Aortic smooth muscle cell (primary cell): ENCODE measurements at places on chromosomes 3 and 15. TPM values are rescaled to one million over a fixed set of nuclear protein-coding genes. Genes with fewer than 3 reads are reported as not detected.

Gene ZNF80
- 0.06 TPM in 1 of 2 replicates, not detected in the other for total RNA-seq

Gene SMCO1
- total RNA-seq = not detected in 2 replicates

Gene IGDCC3
- not detected in 2 replicates for total RNA-seq

Gene CSTA
- 0.66 TPM in 1 of 2 replicates, not detected in the other for total RNA-seq

Gene PLCD1
- total RNA-seq = 54.6 and 64.2 TPM in 2 replicates

Gene ARGFX
- total RNA-seq = not detected in 2 replicates

Gene P2RY14
- total RNA-seq = not detected in 2 replicates

Gene PLCH1
- total RNA-seq = 0.06 and 0.13 TPM in 2 replicates

Gene ANKRD63
- not detected in 2 replicates for total RNA-seq

Gene AP3B2
- total RNA-seq = 0.40 and 0.56 TPM in 2 replicates

Gene DOCK3
- total RNA-seq = 0.25 and 0.53 TPM in 2 replicates

Gene GHSR
- not detected in 2 replicates for total RNA-seq

Gene PLSCR4
- 76.5 and 99.1 TPM in 2 replicates for total RNA-seq

Gene LRRC2
- 0.13 and 0.31 TPM in 2 replicates for total RNA-seq

Gene TGM5
- not detected in 2 replicates for total RNA-seq

Gene ARPP19
- total RNA-seq = 78.7 and 82.3 TPM in 2 replicates

Gene XYLB
- 8.1 and 9.1 TPM in 2 replicates for total RNA-seq

Gene CYP8B1
- not detected in 2 replicates for total RNA-seq

Gene TEX9
- 4.2 and 6.2 TPM in 2 replicates for total RNA-seq

Gene RAD51
- 4.0 and 6.9 TPM in 2 replicates for total RNA-seq

Gene GP5
- 0.26 and 0.44 TPM in 2 replicates for total RNA-seq

Gene GRM7
- total RNA-seq = 0.06 TPM in 1 of 2 replicates, not detected in the other

Gene GABRR3
- total RNA-seq = not detected in 2 replicates

Gene ISLR
- total RNA-seq = 69.2 and 95.8 TPM in 2 replicates

Gene LMOD3
- not detected in 2 replicates for total RNA-seq

Gene ITPKA
- 1.7 and 2.4 TPM in 2 replicates for total RNA-seq

Gene ST3GAL6
- total RNA-seq = 4.9 and 11.3 TPM in 2 replicates

Gene ZDHHC23
- total RNA-seq = 3.8 and 5.4 TPM in 2 replicates

Gene FEZF2
- total RNA-seq = not detected in 2 replicates

Gene CLDN16
- not detected in 2 replicates for total RNA-seq

Gene RPSA
- 1,163 and 1,507 TPM in 2 replicates for total RNA-seq

Gene ROPN1
- not detected in 2 replicates for total RNA-seq

Gene ABHD2
- total RNA-seq = 112 and 129 TPM in 2 replicates

Gene LEKR1
- total RNA-seq = 0.19 and 0.26 TPM in 2 replicates

Gene GADL1
- total RNA-seq = under 0.01 and 0.06 TPM in 2 replicates

Gene SAMMSON
- not detected in 2 replicates for total RNA-seq

Gene FAM81A
- 0.13 and 0.25 TPM in 2 replicates for total RNA-seq

Gene KY
- total RNA-seq = 5.9 and 7.9 TPM in 2 replicates

Gene CYP1A1
- 0.53 and 1.7 TPM in 2 replicates for total RNA-seq

Gene PATL2
- total RNA-seq = 0.62 and 0.92 TPM in 2 replicates

Gene TCAIM
- 23.1 and 28.1 TPM in 2 replicates for total RNA-seq

Gene ZIC1
- total RNA-seq = under 0.01 TPM in 1 of 2 replicates, not detected in the other

Gene SNX22
- total RNA-seq = 0.06 and 0.13 TPM in 2 replicates

Gene NOX5
- total RNA-seq = 0.13 and 0.19 TPM in 2 replicates

Gene STRIT1
- total RNA-seq = not detected in 2 replicates

Gene RARRES1
- total RNA-seq = 29.4 and 40.8 TPM in 2 replicates

Gene CEMIP
- 600 and 802 TPM in 2 replicates for total RNA-seq

Gene AGBL1
- not detected in 2 replicates for total RNA-seq

Gene LHFPL4
- total RNA-seq = not detected in 2 replicates

Gene OSTN
- total RNA-seq = 0.87 and 0.92 TPM in 2 replicates

Gene SEMA3G
- total RNA-seq = under 0.01 and 0.19 TPM in 2 replicates

Gene THAP10
- 2.0 and 2.1 TPM in 2 replicates for total RNA-seq
